ENCODE measurements at places on chromosomes 12 and 14.

- DNase-seq = no peak
These were observed 38.5 kb downstream of the EP400 start for GRCh38 chr12:131988054-131988796.

DNA sequence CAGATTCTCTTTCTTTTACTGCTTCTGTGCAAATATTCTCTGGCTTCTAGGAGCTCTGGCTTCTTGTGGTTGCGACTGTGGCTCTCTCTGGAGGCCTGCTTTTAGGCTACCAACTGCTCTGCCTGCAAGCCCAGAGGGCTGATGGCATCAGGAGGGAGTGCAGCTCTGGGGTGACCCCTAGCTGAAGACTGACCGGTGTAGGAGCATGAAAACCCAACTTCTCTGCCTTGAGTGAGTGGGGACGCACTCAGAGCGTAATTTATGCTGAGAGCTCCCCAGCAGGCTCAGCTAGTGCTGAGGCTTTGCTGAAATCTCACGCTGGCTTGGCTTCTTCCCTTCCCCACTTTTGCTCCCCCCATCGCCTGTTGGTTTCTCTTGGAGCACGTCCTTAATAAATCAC lies 29.9 kb upstream of the RBM19 start:
- no peak for DNase-seq

DNA sequence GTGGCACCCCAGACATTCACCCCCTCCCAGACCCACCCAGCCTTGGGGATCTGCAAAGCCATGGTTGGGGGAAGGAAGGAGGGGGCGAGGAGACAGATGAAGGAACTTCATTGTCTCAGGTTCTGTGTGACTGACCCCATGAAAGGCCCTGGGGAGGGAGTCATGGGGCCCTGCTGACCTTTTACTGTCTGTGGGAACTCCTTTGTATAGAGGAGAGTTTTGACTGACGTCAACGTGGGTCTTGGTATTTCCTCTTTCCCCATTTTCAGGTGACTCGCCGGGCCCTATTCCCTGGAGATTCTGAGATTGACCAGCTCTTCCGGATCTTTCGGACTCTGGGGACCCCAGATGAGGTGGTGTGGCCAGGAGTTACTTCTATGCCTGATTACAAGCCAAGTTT lies 3.1 kb upstream of the RAB5B start:
- DNase-seq = no peak

DNA sequence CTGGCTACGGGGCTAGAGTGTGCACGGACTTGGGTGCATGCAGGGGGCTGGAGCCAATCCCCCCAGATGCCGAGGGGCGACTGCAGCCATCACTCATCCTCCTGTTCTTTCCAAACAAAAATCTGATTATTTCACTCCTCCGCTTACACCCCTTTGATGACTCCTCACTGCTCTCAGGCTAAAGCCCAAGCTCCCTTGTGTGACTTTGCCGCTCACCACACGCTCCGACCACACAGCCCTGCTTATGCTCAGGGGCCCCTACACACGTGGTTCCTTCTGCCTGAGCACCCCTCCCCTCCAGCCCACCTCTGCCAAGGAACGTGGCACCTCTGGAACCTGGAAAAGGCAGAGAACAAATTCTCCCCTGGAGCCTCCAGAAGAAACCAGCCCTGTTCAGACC lies 13.7 kb downstream of the CHFR start:
- DNase-seq = no peak

- no peak for DNase-seq
These were observed 678 bp downstream of the MDM1 start for GRCh38 chr12:68331500-68331868.

- DNase-seq = no peak
These were observed 4.5 kb upstream of the SH2B3 start for GRCh38 chr12:111401167-111401605.

DNA sequence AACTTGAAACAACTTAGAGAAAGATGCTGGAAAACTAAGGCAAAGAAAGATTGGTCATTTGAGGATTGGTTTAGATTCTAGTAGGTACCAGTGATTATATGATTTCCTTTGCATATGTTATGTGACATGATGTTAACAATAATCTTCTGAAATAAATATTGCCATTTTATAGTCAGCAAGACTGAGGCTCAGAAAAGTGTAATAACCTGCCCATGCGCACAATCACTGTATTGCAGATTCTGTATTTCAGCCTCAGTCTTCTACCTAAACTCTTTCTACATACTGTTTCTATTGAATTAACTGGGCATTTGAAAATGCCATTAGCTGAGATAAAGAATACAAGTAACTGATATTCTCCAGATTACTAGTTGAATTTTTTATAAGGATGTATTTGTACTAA lies 61.3 kb downstream of the FGD4 start:
- no peak for DNase-seq

Data from dorsolateral prefrontal cortex (tissue), 122 donors.